ENCODE measurements at places on chromosomes 2 and 18. TPM values are rescaled to one million over a fixed set of nuclear protein-coding genes. Genes with fewer than 3 reads are reported as not detected.

The SLC35F5 gene
- 264 TPM for total RNA-seq

The TAF4B gene
- 1.7 TPM for total RNA-seq

The SDC1 gene
- 9.6 TPM for total RNA-seq

The SERPINB8 gene
- 6.6 TPM for total RNA-seq

The HK2 gene
- 30.7 TPM for total RNA-seq

The MTCL1 gene
- total RNA-seq = 68.1 TPM

The REG1A gene
- not detected for total RNA-seq
